ENCODE measurements at places on chromosomes 6 and 20.

DNA sequence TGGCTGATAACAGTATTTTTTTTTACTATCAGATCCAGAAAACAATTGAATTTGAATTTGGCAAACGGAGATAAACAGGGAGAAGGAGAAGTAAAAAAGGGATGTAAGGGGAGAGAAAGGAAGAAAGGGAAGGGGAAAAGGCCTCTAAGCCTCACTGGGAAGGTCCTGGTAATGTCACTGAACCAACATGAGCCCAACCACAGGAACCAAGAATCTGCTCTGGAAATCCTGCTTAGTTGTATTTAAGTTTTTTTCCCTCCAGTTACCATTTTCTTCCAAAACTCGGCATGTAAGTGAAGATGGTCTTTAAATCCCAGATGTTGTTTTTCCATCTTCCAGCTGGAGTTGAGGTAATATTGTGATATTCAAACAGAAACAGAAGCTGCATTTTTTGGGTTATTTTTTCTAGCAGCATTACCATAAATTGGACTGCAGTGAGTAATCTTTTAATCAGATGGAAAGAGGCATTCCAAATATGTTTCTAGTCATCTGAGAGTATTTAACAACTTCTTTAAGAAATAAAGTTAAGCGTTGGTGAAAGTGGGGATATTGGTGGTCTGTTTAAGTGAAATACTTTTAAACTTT, 91.1 kb downstream of the TXNDC5 start:
- peak; percentile 39 for DNase-seq

GRCh38 chr20:53774461-53775203, 181.0 kb upstream of the ZNF217 start:
- peak; percentile 97 for DNase-seq

DNA sequence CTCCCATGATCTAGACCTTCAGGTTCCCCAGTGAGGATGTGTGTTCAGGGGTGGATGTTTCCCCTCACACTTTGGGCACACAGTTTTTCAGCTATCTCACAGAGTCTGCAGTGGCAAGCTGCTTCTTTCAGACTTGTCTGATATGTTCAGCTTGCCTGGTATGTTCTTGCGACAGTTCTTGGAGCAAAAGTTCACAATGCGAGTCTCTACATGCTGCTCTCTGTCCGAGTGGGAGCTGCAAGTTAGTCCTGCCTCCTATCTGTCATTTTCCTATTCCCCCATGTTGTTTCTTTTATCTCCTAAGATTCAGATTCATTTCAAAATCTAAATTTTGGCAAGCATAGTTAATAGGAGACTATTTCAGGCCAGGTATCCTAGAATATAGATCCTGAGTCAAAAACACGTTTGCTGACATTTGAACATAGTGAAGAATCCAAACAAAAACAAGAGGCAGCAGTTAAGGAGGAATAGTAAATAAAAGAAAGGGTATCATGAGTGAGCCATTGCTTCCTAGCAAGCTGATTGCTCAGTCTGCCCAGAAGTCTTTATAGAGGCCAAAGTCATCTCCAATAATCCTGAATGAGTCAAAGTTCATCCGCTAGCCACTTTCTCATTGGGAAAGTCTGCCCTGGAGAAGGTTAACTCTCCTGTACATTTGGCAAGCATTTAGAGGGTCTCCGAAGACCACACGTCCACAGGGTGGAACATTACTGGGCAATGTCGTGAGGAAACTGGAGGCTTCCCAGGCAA, 140.2 kb upstream of the MOCS1 start:
- DNase-seq, result no peak

GRCh38 chr6:20827798-20828197, 293.5 kb downstream of the CDKAL1 start:
- peak; percentile 15 for DNase-seq

DNA sequence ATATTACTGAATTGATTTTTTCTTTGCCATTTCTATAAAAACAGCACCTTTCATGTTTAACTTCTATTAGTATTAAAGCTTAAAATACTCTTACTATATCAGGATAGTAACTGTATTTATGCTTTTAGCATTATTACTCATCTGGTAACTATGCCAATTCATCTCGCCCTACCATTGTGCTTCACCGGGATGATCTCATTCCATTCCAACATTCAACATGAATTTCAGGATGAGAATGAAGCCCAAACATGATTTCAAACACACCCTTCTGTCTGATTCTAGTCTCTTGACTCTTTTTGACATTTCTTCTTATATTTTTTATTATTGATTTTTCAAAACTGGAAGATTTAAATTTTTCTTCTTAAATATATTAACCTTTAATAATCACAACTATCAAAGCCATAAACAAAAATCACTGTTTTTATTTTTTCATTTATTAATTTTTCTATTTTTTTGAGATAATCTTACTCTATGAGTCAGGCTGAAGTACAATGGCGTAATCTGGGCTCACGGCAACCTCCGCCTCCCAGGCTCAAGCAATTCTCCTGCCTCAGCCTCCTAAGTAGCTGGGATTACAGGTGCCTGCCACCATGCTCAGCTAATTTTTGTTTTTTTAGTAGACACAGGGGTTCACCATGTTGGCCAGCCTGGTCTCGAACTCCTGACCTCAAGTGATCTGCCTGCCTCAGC, 46.7 kb downstream of the GJA1 start:
- peak; percentile 57 for DNase-seq

DNA sequence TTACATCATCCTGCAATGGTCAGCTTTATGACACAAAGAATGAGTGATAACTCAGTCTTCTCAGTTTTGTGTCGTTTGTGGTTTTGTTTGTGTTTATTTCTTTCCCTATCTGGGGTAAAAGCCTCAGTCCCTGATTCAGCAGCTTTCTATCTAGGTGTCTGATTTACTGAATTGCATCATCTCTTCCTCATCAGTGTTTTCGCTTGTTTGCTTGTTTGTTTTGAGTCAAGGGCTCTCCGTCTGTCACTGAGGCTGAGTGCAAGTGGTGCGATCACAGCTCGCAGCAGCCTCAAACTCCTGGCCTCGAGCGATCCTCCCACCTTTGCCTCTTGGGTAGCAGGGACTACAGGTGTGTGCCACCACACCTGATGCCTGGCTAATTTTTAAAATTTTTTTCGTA, 548.9 kb downstream of the PRKN start:
- no peak for DNase-seq

- no peak for DNase-seq
Observed at GRCh38 chr20:24134284-24134683, 145.7 kb upstream of the GGTLC1 start.

GRCh38 chr6:126923807-126924206, 194.7 kb upstream of the RSPO3 start:
- DNase-seq, result no peak

DNA sequence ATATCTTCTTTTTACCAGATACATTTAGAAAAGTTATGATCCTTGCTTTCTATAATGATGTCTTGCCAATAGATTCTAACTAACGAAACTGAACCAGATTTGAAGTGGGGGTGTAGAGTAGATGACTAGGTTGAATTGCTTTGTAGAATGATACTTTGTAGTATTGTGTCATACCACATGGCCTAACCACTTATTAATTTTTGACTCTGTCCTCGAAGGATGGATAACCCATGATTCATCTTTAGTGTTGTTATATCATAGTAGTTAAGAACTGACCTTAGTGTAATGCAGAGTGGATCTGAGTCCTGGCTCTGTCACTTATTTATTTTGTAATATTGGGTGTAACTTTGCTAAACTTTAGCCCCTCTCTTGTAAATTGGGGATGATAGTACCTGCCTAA, 4.5 kb downstream of the PHF3 start:
- peak; percentile 75 for DNase-seq

GRCh38 chr6:168583126-168583525, 142.1 kb downstream of the SMOC2 start:
- no peak for DNase-seq

DNA sequence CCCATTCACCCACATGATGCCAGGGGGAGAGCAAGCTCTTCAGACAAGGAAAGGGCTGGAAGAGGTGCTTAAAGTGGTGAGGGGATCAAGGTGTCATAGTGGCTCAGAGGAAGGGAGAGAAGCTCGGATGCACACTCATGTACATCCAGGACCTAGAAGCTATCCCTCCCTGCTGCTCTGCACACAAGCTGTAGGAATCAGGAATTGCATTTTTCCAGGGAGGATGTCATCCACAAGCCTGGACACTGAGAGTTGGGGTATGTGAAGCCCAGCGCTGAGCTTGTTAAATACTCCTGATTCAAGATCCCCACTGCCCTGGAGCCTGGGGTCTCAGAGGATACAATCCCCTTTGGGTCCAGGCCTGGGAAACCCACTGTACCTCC, 85.8 kb upstream of the CCDC167 start:
- DNase-seq, result no peak

- DNase-seq, result no peak
Observed at GRCh38 chr6:153720732-153721131, 318.3 kb upstream of the OPRM1 start.

- no peak for DNase-seq
Observed at GRCh38 chr20:48286601-48287000, 501.3 kb upstream of the SULF2 start.

DNA sequence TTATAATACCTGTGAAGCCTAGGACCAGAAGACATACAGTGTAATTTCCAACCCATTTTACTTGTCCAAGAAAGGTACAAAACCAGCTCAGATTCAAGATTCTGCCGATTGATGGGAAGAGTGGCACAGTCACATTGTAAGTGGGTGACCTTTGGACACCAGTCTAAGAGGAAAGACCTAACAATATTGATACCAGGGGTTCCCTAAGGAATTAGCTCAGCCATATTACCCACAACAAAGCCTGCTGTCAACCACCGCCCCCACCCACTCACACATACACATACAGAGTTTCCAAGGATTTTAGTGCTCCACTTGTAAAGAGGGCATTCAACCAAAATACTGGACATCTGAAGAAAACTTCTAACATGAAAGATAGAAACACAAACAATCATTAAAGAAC, 27.9 kb upstream of the TMEM181 start:
- no peak for DNase-seq

DNA sequence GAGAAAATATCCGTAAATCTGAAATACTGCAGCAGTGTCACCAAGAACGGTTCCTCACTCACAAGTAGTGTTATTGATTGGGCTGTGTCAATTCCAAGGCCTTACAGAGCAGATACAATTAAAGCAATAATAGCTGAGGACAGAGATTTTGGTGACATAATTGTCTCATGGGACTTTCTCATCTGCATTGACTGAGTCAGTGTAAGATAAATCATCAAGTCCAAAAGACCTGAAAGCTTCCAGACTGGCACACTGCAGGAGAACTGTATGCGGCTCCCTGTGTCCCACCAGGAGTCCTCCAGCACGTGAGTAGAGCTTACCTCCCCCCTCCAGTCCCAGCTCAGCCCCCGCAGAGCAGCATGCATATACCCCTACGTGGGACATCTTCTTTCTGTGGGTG, 655.2 kb upstream of the ARID1B start:
- no peak for DNase-seq

DNA sequence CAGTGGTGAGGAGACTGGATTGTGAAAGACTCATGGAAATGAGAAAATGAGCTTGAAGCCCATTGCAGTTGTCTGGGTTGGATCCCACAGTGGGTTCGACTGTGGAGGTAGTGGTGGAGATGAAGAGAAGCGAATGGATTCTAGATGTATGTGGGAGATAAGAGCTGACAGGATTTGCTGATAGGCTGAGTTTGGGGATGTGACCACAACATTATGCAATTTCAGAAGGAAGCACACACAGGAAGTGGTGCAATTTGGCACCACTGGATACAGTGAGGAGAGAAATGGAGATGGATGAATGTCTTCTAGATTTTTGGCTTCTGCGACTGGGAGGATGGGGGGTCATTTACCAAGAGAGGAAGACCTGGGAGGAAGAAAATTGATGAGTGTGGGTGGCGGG, 64.4 kb upstream of the MAFB start:
- DNase-seq, result no peak

GRCh38 chr6:4319981-4320683, 184.8 kb upstream of the ECI2 start:
- DNase-seq, result peak; percentile 53

DNA sequence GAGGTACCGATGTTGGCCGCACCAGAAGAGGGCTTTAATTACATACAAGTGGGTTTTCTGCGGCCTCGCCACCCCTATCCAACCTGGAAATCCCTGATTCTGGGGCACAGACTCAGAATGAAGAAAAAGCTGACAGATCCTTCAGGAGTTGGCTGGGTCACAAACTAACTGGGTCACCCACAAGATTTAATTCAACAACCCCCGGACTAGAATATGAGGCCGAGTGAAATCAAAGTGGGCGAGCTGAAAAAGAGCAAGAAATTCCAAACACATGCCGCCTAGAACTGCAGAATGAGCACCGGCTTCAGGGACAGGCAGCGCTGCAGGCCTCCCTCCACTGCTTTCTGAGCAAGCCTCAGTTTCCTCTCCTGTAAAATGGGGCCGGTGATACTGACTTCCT, 30.0 kb downstream of the GRM4 start:
- no peak for DNase-seq

- peak; percentile 44 for DNase-seq
Observed at GRCh38 chr6:32700391-32701040, 34.1 kb upstream of the HLA-DQB1 start.

DNA sequence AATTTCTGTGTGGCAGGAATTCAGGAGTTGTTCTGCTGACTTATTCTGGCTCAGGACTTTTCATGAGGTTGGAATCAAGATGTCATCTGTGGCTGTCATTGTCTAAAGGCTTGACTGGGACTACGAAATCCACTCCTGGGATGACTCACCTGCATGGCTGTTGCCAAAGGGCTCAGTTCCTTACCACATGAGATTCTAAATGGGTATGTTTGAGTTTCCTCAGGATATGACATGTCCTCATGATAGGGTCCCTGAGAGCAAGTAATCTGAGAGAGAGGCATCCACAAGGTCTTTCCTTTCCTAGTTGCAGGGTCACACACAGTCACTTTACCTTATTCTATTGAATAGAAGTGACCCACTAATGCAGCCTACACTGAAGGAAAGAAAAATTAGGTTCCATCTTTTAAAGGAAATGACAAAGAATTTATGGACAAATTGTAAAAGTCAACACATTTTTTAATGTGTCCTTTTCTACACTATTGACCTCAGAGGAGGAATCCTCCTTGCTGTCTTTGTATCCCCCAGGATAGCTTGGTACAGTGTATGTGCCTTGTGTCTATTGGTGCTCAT, 1025.0 kb upstream of the GJE1 start:
- DNase-seq, result peak; percentile 62

DNA sequence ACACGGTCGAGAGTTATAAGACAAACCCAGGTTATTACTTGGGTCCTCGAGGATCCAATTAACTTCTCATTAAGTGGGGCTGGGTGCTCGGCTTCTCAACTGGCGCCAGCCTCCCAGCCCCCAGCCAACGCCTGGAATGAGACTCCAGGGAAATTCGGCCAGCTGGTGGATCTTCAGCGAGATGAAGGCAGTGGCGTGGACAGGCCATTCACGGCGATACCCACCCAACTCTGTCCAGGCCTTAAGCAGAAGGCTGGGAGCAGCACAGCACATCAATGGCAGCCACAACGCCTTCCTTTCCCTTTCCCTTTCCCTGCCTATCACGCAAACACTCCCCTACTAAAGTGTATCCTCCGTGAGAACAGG, 868 bp downstream of the METTL24 start:
- DNase-seq, result no peak

DNA sequence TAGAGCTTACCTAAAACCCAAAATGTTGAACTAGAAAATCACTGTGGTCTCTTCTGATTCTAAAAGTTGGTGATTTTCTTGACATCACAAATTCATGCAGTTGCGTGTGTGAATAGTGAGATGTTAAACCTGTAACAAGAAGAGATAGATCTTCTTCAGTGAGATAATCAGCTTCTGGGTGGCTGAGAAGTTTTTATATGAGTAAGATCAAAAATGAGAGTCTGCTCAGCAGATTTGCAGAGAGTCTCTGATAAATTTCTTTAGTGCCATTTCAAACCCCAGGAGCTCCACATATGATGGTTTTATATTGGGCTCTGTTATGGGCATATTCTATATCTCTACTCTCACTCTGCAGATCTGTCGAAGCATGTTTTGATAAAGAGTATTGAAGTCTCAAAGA, 185.4 kb downstream of the ZFAND3 start:
- no peak for DNase-seq

All from HFFc6 (cell line).